ENCODE measurements at places on chromosomes 6 and 20. TPM values are rescaled to one million over a fixed set of nuclear protein-coding genes. Genes with fewer than 3 reads are reported as not detected.

CEP43 gene
- 23.0 TPM for total RNA-seq

PBOV1 gene
- total RNA-seq: not detected

DNA sequence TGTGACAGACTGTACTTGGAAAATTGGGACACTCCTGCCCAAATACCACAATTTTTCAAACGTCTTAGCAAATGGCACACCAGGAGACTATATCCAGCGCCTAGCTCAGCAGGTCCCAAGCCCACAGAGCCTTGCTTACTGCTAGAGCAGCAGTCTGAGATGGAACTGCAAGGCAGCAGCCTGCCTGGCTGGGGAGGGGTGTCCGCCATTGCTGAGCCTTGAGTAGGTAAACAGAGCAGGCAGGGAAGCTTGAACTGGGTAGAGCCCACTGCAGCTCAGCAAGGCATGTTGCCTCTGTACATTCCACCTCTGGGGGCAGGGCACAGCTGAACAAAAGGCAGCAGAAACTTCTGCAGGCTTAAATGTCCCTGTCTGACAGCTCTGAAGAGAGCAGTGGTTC, 1003.3 kb upstream of the MAP3K7 start:
- DNase-seq: no peak
- H3K36me3 ChIP-seq: no peaks in the 10 kb centered on the region
- H3K27ac ChIP-seq: no peak overlapping the region
- H3K4me3 ChIP-seq: no peak overlapping the region
- no peaks in the 10 kb centered on the region for H3K27me3 ChIP-seq

DNA sequence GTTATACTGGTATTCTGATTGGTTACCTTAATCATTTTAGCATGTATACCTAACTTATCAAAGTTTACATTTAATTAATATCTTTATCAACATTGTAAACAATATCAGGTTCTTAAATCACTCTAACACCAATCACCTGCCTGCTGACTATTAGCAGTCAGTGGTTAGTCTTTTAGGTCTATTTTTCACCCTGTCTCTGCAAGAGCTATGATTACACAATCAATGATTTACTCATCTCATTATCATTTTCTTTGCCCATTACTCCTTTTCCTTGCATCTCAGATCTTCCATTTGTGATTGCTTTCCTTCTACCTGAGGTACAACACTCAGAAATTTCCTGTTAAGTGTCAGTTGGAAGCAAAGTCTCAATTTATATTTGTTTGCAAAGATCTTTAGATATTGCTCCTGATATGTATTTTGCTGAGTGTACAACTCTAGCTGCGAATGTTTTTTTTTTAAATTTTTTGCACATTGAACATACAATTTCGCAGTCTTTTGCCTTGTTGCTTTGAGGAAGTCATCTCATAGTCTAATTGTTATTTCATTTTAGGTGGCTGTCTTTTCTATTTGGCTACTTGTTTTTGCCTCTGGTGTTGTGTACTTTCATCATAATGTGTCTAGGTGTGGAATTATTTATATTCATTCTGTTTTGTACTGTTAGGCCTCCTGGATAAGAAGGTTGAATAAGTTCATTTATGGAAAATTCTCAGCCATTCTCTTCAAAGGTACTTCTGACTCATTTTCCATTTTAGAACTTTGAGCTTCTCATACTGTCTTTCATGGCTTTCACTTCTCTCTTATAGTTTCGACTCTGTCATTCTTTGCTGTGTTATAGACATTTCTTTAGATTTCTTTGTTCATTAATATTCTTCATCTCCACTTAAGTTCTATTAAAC, 104.9 kb upstream of the CEP162 start:
- no peak overlapping the region for H3K27ac ChIP-seq
- H3K4me3 ChIP-seq: no peak overlapping the region
- DNase-seq: no peak
- H3K27me3 ChIP-seq: no peaks in the 10 kb centered on the region

GRCh38 chr6:71238351-71238750, 50.3 kb upstream of the OGFRL1 start:
- H3K4me1 ChIP-seq: no peaks in the 10 kb centered on the region
- no peak for DNase-seq
- peaks cover 7% of the 10 kb centered on the region for H3K27me3 ChIP-seq
- no peak overlapping the region for H3K27ac ChIP-seq
- H3K36me3 ChIP-seq: no peaks in the 10 kb centered on the region

- no peak overlapping the region for H3K27ac ChIP-seq
- DNase-seq: no peak
- H3K4me3 ChIP-seq: no peak overlapping the region
- H3K4me1 ChIP-seq: no peaks in the 10 kb centered on the region
- H3K36me3 ChIP-seq: no peaks in the 10 kb centered on the region
- H3K27me3 ChIP-seq: peaks cover 13% of the 10 kb centered on the region
Observed at GRCh38 chr20:23035731-23036130, 619 bp downstream of the SSTR4 start.

DNA sequence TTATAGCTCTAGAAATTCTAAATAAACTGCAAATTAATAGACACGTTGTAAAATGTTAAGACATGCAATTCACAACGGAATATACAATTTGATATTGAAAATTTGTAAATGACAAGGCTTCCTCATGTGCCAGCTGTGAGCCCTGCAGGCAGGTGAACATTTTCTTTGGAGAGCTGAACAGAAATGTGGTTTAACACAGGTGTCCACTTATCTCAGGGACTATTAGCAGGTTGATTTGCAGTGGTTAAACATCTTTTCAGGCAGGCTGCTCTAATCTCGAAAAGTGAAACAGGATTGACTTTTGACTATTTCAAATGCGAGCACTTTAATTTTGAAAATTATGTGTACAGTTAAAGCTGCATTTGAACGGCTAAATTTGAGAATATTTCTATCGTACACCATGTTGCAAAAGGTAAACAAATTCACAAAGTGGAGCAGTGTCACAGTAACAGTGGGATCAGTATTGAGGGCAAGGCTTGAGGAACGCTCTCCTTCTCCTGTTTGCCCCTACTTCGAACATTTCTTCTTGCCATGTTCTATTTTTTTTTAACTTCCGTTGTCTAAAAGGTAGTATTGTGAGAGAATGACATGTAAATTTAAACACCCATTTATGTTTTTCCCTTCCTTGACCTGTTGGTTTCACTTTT, 210.8 kb downstream of the CDKAL1 start:
- H3K36me3 ChIP-seq: peaks cover 17% of the 10 kb centered on the region
- H3K27ac ChIP-seq: no peak overlapping the region
- no peak overlapping the region for H3K4me3 ChIP-seq
- no peaks in the 10 kb centered on the region for H3K27me3 ChIP-seq

CLVS2 gene
- total RNA-seq: not detected

- H3K4me3 ChIP-seq: no peak overlapping the region
- no peaks in the 10 kb centered on the region for H3K36me3 ChIP-seq
- H3K4me1 ChIP-seq: peaks cover 2% of the 10 kb centered on the region
- no peak for DNase-seq
- H3K27ac ChIP-seq: no peak overlapping the region
Observed at GRCh38 chr6:106502559-106502958, 126.7 kb downstream of the RTN4IP1 start.

- no peak for DNase-seq
- peaks cover 23% of the 10 kb centered on the region for H3K36me3 ChIP-seq
- H3K4me1 ChIP-seq: peaks cover 17% of the 10 kb centered on the region
- no peaks in the 10 kb centered on the region for H3K27me3 ChIP-seq
Observed at GRCh38 chr20:63627751-63628245, 897 bp upstream of the GMEB2 start.

DNA sequence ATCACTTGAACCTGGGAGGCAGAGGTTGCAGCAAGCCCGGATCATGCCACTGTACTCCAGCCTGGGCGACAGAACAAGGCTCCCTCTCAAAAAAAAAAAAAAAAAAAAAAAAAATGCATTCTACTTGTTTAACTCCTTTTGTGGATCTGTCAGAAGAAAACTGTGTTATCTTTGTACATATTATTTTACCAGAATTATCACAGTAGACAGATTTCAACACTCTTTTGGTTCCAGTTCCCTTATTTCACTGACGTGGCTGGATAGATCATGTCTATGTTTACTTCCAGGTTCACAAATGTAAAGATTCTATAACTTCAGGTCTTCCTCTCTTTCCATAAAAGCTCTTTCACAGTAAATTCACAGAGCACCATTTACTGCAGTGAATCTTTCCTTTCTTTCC, 18.4 kb downstream of the NUDT3 start:
- no peaks in the 10 kb centered on the region for H3K4me1 ChIP-seq
- DNase-seq: no peak
- no peaks in the 10 kb centered on the region for H3K27me3 ChIP-seq
- no peak overlapping the region for H3K4me3 ChIP-seq
- H3K27ac ChIP-seq: no peak overlapping the region
- H3K36me3 ChIP-seq: peaks cover 3% of the 10 kb centered on the region

VWA7 gene
- total RNA-seq: 3.0 TPM

GRCh38 chr6:73285674-73286283, 22.8 kb upstream of the KHDC1 start:
- peaks cover 5% of the 10 kb centered on the region for H3K36me3 ChIP-seq
- no peaks in the 10 kb centered on the region for H3K27me3 ChIP-seq
- H3K4me1 ChIP-seq: no peaks in the 10 kb centered on the region
- no peak overlapping the region for H3K4me3 ChIP-seq
- no peak for DNase-seq

- peaks cover 89% of the 10 kb centered on the region for H3K27me3 ChIP-seq
- H3K4me1 ChIP-seq: peaks cover 42% of the 10 kb centered on the region
- H3K36me3 ChIP-seq: peaks cover 9% of the 10 kb centered on the region
- peak; percentile 80 for DNase-seq
Observed at GRCh38 chr6:108117427-108118358, 43.2 kb upstream of the OSTM1 start.

GRCh38 chr6:123829302-123829953, 25.8 kb downstream of the NKAIN2 start:
- H3K36me3 ChIP-seq: no peaks in the 10 kb centered on the region
- H3K4me3 ChIP-seq: no peak overlapping the region
- H3K27me3 ChIP-seq: no peaks in the 10 kb centered on the region
- no peak for DNase-seq
- H3K27ac ChIP-seq: no peak overlapping the region

GRCh38 chr6:151070631-151071051, 169.1 kb upstream of the AKAP12 start:
- no peaks in the 10 kb centered on the region for H3K4me1 ChIP-seq
- DNase-seq: no peak
- H3K36me3 ChIP-seq: peaks cover 26% of the 10 kb centered on the region
- H3K27me3 ChIP-seq: no peaks in the 10 kb centered on the region

DNA sequence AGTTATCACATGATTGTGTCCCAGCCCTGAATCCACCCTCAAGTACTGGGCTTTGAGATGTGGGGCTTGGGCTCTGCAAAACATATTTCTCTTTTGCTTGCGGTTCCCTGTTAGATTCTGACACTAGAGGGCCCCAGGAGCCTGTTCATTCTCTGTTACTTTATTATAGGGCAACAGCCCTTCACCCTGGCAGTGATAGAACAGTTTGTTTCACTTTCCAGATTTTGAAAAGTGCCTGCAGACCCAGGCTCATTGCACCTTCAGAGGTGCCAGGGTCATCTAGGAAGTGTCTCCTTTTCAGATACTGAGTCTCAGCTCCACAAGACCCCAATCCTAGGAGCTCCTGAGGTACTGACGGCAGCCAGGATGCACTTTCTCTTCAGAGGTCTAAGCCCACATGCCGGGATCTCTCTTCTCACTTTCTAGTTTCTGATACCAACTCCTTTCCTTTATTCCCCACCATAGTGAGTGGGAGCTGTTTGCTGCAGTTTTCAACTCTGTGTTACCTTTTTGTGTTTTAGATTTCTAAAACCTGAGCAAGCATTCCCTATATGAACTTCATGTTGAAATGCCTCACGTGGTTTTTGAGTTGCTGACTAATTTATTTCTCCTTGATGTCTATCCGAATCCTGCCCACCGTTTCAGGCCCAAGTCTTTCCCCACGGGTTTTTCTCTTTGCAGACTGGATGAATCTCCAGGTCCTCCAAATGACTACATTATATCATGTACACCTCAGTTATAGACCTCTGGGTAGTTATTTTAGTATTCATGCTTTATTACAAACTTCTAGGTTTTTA, 10.9 kb downstream of the ABT1 start:
- H3K27me3 ChIP-seq: peaks cover 16% of the 10 kb centered on the region
- peak; percentile 91 for DNase-seq

GRCh38 chr20:52405417-52405816, 213.8 kb upstream of the ZFP64 start:
- H3K27ac ChIP-seq: peak overlapping the region; percentile 65
- no peaks in the 10 kb centered on the region for H3K36me3 ChIP-seq
- H3K4me1 ChIP-seq: peaks cover 47% of the 10 kb centered on the region
- DNase-seq: no peak

GRCh38 chr6:56002336-56002735, 126.9 kb upstream of the BMP5 start:
- no peaks in the 10 kb centered on the region for H3K27me3 ChIP-seq
- DNase-seq: no peak
- H3K36me3 ChIP-seq: no peaks in the 10 kb centered on the region

- no peak for DNase-seq
- no peaks in the 10 kb centered on the region for H3K36me3 ChIP-seq
- H3K4me1 ChIP-seq: peaks cover 8% of the 10 kb centered on the region
- no peak overlapping the region for H3K4me3 ChIP-seq
- H3K27ac ChIP-seq: no peak overlapping the region
Observed at GRCh38 chr6:36934901-36935300, 19.6 kb upstream of the PI16 start.

DNA sequence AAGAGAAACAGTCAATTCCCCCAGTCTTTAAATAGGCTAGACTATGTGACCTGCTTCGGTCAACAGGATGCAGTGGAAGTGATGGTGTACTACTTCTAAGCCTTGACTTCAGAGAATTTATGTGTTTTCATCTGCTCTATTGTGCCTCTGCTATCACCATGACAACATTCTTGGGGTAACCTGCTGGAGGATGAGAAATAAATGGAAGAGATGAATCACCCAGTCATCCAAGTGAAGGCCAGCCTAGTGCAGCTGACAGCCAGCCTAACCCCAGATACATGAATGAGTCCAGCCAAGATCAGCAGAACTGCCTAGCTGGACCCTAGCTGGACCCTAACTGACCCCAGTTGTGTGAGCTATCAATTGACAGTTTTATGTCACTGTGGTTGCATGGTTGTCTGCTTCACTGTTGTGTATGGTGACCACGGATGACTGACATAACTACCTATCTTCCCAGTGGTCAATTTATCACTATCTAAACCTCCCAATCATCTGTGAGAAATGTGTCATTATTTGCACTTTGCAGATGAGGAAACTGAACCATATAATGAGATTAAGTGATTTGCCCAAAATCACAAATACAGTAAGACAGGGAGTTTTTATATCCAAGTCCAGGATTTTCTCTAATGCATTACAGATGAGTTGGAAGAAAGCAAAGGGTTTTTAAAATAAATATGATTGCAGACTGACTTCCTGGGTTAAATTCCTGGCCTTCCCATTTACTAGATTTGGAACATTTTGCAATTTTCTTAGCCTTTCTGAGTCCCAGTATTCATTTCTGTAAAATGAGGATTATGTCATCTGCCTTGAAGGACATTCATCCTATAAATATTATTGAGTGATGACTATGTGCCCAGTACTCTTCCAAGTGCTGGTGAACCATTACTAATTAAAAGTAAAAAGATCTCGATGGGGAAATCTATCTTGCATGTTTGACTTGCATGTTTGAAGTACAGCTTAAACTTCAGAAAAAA, 136.4 kb upstream of the PLCB4 start:
- no peaks in the 10 kb centered on the region for H3K36me3 ChIP-seq
- no peak overlapping the region for H3K27ac ChIP-seq
- no peak overlapping the region for H3K4me3 ChIP-seq
- H3K4me1 ChIP-seq: no peaks in the 10 kb centered on the region
- H3K27me3 ChIP-seq: no peaks in the 10 kb centered on the region
